ENCODE measurements at places on chromosomes 1 and 21.

GRCh38 chr1:24742090-24742938, 2.9 kb upstream of the CLIC4 start:
- no peak for DNase-seq

DNA sequence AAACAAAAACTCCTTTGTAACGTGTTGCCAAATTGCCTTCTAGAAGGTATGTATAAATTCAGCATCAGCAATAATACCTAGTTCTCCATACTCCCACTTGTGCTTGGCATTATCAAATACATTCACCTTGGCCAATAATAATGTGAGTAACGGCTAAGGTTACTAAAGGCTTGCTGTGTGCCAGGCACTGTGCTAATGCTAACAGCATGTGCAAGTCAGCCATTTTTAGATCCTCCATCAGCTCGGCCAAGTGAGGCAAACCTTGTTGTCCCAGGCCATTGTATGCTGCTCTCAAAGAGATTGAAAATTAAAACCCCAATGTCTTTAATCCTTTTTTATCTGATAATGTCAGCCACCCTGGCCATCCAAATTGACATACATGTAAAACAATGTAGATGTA, 48.1 kb downstream of the STYXL2 start:
- no peak for DNase-seq

- no peak for DNase-seq
Measured at GRCh38 chr1:6235296-6235677, 477 bp downstream of the ICMT start.

GRCh38 chr1:65114322-65114721, 33.7 kb upstream of the AK4 start:
- no peak for DNase-seq

DNA sequence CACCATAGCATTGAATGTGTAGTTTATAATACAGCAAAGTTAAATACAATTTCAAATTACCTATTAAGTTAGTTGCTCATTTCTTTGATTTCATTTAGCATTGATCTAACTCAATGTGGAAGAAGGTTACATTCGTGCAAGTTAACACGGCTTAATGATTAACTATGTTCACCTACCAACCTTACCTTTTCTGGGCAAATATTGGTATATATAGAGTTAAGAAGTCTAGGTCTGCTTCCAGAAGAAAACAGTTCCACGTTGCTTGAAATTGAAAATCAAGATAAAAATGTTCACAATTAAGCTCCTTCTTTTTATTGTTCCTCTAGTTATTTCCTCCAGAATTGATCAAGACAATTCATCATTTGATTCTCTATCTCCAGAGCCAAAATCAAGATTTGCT, at the start of gene ANGPTL3:
Gene ANGPTL3 (plus strand): TSS at position 240 of the 400 bp plus-strand sequence. CDS start 47 bp downstream, at position 287.
- no peak for DNase-seq

GRCh38 chr1:174007851-174008250, 14.3 kb downstream of the RC3H1 start:
- DNase-seq = no peak

- no peak for DNase-seq
Measured at GRCh38 chr1:222948079-222948478, 133.2 kb downstream of the DISP1 start.

- DNase-seq = no peak
Measured at GRCh38 chr1:218394416-218394815, 49.3 kb downstream of the TGFB2 start.

DNA sequence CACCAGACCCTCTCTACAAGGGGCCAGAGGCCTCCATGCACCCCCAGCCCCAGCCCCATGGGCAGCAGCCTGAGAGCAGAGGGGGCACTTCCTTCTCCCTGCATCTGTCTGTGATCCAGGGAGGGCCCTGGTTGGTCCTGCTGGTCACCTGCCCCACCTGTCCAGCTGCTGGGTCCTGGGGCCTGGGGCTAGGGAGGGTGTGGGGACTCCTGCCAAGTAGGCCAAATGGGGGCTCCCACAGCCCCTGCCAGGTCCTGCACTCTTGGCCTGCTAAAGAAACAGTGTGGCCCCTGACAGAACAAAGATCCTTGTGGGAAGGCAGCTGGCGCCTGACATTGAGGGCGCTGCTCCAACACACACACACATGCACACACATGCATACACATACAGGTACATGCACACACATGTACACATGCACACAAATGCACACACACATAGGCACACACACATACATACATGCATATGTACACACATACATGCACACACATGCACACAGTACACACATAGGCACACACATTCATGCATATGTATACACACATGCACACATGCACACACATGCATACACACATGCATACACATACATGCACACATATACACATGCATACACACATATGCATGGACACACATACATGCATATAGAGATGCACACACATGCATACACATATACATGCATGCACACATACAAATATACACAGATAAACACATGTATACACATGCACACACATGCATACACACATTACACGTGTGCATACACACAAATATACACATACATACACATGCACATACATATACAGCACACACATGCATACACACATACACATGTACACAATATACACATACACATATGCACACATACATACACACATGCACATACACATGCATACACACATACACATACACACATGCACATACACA, 49.9 kb downstream of the TRPM2 start:
- no peak for DNase-seq
